ENCODE measurements at places on chromosomes 1 and 21.
A peak's percentile ranks its signal among the peaks of the same experiment; 100 is the strongest.

DNA sequence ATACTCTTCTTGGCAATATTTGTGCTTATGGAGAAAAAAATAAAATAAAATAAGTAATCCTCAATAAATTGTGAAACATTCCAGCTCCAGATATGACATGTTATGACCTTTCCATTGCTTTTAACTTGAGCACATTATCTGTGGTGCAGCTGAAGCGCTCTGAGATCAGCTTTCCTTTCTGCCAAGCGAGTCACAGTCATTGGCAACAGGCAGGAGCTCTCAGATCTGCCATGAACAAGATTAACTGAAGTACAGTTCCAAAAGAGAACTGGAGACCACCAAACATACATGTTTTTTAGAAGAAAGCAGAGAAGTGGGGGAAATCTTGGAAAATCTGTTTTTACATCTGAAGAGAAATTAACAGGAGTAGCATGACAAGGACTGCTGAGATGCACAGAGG lies 89.2 kb upstream of the DSCAM start:
- DNase-seq = no peak

DNA sequence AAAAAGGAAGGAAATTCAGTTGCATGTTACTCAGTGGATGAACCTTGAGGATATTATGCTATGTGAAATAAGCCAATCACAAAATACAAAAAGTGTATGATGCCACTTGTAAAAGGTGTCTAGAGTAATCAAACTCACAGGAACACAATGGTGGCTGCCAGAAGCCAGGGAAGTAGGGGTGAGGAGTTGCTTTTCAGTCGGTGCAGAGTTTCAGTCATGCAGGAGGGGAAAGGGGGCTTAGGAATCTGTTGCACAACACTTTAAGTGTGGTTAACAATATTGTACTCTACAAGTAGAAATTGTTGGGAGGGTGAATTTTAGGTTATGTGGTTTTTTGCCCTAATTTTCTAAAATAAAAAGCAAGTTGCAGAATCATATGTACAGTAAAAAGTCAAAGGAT lies 184.2 kb upstream of the RAB4A start:
- DNase-seq = no peak

- DNase-seq = no peak
Measured at GRCh38 chr1:79845936-79846335, 839.4 kb upstream of the ADGRL4 start.

GRCh38 chr1:202165267-202165941 lies 5.0 kb upstream of the PTPN7 start:
- peak; percentile 58 for DNase-seq

DNA sequence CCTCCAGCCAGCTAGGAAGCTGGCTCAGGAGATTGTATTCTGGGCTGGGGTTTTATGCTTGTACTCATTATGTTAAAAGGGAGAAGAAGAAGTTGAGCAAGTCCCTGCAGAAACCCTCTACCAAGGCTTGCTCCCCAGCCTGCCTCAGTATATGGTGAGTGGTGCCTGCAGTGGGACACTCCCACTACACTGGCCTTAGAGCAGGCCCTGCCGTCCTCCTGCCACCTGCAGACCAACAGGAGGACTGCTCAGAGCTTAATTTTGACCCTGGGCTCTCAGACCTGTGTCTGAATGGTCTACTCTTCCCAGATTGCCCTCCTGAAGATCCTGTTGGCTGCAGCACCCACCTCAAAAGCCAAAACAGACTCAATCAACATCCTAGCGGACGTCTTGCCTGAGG lies 13.0 kb downstream of the STRIP1 start:
- no peak for DNase-seq

GRCh38 chr1:230149751-230150584 lies 82.9 kb downstream of the GALNT2 start:
- no peak for DNase-seq

- no peak for DNase-seq
Measured at GRCh38 chr1:191125950-191126349, 648.3 kb upstream of the BRINP3 start.

GRCh38 chr21:45213392-45213791 lies 74.3 kb downstream of the POFUT2 start:
- no peak for DNase-seq

- DNase-seq = no peak
Measured at GRCh38 chr1:56394298-56394697, 185.1 kb downstream of the PLPP3 start.

DNA sequence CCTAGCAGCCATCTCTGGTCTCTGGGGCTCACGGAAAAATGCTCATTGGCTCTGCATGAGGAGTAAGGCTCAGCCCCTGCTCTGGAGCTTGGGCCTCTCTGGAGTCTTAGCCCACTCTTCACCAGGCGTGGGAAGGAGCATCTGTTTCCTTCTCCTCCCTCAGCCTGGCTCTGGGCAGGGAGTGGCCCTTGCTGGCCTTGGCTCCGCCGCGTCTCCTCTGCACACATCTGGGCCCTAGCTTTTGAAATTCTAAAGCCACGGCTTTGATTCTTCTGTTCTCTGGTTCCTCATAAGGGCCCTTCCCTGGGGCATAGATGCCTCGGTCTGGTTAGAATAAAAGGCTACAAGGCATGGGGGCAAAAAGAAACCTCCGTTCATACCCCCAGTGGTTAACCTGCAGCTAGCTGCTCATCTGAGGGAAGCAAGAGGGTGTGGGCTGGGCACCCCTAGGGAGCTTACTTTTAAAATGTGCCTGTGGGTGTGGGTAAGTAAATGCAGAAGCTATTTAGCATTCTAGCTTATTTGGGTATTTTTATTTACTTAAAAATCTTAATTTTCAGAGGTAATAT lies 145.6 kb downstream of the CAMTA1 start:
- no peak for DNase-seq

GRCh38 chr1:204725821-204726448 lies 40.4 kb upstream of the LRRN2 start:
- DNase-seq = no peak

DNA sequence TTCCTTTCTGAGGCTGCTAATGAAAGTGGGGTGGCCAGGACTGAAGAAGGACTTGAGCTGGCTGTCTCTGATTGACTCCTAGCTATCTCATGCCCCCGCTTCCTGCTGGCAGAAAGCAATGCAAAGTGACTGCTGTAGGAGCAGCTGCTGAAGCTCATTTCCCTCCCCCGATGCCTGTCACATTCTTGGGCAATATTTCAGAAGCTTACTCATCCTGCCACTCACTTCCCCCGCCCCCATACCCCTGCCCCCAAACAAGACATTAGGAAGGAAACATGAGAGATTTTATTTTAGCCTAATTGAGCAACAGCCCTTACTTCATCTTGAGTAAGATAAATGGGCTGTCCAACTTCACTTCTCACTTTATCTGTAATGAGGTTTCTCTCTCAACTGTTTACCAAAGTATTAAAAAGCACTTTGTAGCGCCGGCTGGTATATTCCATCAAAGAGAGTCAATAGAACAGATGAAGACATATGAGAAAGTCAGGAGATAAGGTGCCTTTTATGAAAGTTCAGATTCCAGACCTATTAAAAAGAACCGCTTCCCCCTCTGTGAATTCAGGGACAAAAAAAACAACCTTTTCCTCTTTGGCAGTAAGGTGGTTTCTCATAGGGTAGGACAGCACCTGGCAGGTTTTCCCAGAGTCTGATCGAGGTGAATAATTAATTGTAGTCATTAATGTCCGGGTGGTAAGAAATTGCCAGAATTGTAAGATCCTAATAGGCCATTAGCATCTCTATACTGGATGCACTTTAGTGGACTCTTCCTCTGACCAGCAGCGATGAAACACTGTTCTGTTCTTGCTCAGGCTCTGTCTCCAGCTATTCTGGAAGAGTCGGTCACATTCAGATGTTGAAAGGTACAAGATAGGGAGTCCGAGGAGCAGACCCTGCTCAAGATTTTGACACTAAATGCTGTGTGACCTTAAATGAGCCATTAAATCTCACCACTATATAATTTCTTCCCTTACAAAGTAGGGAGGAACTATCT lies 70.2 kb downstream of the SH3GLB1 start:
- peak; percentile 78 for DNase-seq

- no peak for DNase-seq
Measured at GRCh38 chr1:18556364-18556763, 74.3 kb upstream of the PAX7 start.

DNA sequence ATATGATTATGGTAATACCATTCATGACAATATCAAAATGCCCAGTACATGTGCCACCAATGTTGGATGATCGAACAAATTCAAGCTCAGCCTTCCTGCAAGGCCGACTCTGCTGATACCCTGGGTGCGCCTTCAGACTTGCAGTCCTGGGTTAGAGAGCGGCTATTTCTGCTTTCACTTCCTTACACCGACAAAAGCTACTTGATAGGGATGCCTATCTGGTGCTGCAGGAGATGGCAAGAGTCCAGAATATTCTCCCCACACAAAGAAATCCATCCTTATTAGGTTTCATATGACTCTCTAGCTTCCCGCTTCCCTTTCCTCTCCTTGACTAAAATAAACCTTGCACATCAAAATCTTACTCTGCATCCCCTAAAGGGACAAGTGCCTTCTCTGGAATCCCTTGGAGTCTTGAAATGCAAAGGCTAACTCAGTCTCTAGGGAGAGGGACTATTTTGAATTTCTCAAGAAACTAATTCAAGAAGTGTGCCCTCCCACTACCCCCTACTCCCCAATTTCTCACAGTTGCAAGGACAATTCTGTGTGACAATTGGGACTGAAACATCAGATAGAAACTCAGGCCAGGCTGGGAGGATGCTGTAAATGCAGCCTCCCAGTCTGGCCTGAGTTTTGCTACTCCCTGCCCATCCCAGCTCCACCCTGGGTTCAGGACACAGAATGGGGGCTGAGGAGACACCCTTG lies 103.1 kb upstream of the USP24 start:
- no peak for DNase-seq

- DNase-seq = no peak
Measured at GRCh38 chr1:53567450-53567849, 108.3 kb downstream of the DMRTB1 start.

DNA sequence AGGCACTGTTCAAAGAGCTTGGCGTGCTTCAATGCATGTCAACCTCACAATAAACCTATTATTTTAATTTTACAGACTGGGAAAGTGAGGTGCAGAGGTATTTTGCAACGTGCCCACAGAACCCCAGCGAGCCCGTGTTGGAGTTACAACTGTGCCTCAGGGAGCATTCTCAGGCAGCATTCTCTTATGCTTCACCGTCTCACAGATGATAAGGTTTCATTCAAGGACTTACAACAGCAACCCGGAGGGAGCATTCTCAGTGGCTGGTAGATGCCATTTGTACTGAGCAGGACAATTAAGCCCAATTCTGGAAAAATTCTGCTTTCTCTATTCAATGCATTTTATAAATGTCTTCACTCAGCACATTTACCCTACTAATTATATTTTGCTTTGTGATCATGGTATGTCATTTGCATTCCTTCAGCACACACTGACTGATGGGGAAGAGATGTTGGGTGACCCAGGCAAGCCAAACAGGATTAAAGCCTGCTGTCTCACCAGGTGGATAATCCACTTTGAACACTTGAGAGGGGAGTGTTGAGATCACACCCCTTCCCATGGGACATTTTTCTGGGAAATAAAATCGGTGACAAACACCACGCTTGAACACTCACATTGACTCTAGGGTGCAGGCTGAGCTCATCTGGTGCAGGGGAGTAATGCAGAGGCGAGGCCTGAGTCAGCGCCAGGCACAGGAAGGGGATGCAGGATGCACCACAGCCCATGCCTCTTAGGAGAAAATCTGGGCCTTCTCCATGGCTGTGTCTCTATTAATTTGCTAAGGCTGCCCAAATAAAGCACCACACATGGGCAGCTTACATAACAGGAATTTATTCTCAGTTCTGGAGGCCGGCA lies 113.9 kb downstream of the CLIC6 start:
- no peak for DNase-seq
